ENCODE measurements at places on chromosomes 1 and 21.

GRCh38 chr1:74683656-74684055 is 10.1 kb upstream of the ERICH3 start:
- DNase-seq: no peak

DNA sequence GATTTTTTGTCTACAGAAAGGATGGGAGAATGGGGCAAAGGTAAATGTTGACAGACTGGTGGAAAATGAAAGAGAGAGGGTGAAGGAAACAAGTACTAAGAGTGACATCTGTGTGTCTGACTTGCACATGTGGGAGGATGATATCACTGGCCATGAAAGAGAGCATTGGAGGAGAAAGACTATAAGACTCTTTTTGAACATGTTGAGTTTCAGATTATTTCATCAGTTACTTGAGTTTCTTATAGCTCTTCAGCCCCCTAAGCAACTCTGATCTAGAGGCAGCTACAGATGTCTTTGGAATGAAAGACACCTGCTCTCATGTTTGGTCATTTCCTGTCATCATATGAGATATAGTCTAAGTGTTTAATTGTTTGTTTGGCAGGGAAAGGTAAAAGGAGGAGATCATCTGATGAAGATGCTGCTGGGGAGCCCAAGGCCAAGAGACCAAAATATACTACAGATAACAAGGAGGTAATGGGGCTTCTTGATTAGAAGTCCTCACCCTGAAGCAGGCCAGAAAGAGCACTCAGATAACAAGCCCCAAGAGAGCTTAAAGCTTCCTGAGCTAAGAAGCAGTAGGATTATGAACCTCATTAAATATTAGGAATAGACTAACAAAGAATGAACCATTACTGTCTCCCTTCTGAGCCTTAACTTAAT is 4.5 kb downstream of the POLR3C start:
- DNase-seq: no peak

- no peak for DNase-seq
Observed at GRCh38 chr1:64790832-64791487, 46.1 kb downstream of the RAVER2 start.

- DNase-seq: no peak
Observed at GRCh38 chr1:184574588-184574987, 180.1 kb downstream of the EDEM3 start.

DNA sequence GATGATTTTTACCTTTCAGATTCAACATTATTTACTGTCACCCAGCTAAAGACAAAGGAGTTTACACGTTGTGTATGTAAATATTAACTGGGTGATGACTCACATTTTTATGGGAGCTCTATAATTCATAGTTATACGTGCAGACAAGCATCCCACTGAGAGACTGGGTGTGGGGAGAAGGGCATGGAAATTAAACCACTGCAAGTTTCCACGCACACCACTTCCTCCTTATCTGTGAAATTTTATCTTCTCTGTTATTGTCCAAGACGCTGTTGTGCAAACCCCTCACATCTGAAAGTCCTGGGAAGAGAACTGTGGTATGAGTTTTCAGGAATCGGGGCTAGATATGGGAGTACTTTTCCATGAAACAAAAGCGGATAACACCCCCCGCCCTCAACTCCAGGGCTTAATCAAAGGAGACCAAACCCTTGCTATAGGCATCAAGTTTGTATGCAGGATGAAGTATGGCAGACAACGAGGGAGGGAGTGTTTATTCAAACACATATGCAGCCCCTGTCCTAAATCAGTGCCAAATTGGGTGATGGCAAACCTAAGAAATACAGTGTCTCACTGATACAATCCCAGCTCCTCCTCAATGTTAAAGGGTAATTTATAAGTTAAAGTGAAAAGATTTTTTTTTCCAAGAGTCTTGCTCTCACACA is 23.3 kb upstream of the DPT start:
- DNase-seq: no peak

DNA sequence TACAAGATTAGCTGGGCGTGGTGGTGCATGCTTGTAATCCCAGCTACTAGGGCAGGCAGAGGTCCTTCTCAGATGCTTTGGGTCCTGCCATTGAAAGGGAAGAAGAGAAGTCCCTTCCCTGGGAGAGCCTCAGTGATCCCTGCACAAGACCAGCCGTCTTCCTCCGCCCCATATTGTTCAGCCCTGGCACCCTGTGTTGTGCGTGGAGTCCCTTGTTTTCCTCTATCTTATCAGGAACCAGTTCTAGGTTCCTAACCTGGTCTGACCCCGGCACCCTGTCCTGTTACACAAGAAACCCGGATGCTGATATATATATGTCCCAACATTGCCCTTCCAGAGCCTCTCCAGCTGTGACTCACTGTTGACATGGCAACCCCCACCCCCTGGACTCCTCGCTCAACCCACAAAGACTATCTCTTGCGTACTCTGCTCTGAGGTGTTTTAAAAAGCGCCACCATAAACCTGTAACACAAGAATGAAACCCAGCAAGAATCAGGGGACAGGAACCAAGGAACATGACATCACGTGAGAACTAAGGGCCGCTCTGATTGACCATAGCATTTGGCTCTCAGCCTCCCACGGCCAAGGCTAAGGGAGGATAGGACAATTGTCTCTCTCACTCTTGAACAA is 4.8 kb downstream of the MX2 start:
- DNase-seq: peak; percentile 26

- no peak for DNase-seq
Observed at GRCh38 chr1:8167936-8168335, 141.8 kb upstream of the ERRFI1 start.

- no peak for DNase-seq
Observed at GRCh38 chr1:147377263-147378246, 135.1 kb downstream of the CHD1L start.

DNA sequence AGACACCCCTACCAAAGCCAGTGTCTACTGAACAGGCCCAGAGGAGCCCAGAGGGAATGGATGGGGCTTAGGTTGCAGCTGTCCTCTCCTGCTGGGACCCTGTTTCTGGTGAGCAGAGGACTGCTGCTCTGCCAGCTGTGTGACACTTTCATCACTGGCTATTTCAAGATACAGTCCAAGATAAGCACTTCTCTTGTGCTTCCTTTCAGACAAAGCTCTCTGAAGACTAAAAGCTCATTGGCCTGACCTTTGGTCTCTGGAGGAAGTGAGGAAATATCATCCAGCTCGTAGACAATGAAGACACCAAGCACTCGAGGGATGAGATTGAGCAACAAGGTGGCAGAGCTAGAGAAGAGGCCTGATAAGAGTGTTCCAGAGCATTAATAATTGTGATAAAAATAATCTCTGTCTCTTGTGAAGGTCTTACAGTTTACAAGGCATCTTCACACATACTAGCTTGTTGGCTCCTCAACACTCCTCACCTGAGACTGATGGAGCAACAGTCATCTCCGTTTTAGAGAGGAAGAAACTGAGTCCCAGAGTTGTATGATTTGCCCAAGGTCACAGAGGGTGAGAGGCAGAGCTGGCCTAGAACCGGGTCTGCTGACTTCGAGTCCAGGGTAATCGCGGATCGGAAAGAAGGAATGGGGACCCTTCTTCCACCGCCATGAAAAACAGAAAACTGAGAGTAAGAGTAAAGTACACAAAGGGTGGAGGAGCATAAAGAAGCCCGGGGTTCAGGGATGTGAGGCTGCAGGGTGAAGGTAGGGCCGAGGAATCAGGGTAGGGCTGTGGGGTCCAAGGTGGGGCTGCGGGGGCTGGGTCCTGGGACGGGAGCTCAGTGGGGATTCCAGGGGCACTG is 666 bp downstream of the PAFAH2 start:
- peak; percentile 11 for DNase-seq

DNA sequence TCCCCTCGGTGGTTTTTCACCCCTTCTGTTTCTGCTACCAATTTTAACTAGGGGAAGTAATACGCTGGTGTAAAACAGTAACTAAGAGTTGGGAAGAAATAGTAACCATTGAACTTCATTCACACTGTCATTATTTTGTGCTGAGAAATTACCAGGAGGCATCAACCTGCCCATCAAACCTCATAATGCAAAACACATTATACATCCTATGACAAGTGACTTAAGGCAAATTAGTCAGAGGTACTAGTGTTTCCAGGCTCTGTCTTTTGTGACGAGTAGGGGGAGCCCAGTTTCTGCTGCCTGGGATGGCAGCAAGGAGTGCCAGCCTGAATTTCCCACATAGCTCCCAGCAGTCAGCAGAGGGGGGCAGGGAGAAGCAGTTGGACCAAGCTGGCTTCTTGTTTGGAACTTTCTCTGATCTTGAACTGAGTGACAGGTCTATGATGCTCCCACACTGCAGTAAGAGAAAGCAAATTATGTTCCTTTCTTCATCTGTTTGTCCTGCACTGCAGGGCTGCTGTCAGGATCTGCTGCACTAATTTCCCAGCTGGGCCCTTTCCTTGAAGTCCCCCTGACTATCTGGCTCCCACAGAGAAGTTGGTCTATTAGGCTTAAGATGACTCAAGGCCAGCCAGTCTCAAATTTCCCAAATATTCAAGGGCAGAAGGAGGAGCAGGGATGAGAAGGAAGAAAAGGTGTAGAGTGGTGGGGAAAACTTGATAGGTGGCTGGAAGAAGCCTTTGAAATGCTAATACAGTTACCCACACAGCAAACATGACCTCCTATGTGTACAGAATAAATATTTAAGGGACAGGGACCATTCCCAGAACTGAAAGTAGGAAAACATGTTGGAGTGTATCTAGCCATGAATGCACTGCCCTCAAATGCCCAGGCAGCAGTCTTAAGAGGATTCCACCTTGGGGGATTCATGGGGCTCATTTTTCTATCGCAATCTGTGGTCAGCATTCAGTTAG is 322.8 kb downstream of the SEC16B start:
- DNase-seq: no peak

DNA sequence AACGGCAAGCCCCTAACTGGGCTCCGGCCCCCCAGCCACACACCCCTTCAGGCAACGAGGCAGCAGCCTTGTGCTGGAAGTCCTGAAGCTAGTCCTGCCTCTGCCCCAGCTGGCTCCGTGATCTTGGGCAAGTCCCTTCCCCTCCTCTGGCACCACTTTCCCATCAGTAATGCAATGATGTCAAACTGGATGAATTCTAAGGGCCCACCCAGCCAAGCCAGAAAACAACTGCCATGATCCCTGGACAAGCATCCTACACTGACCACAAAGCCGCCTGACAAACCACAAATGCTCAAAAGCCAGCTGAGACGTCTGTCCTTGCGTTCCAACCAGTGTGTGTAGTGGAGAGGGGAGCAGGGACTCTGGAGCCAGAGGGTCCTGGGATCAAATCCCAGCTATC is 26.8 kb downstream of the IFFO2 start:
- DNase-seq: no peak

- DNase-seq: no peak
Observed at GRCh38 chr1:229137271-229137670, 133.6 kb upstream of the RAB4A start.

DNA sequence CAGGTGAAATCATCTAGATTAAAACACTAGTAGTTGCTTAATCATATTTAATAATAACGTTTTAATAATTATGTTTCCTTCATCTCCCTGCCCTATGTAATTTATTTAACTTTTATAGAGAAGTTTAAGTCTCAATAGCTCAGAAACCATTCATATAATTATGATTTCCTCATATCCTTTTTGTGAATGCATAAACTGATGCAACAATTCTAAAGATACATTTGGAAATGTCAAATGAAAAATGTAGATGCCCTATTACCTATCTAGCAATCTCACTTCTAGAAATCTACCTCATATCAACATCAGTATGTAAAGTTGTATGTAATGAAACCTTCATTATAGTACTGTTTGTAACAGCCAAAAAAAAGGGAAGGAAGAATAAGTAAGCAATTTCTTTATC is 10.5 kb downstream of the DRAM2 start:
- DNase-seq: no peak

GRCh38 chr1:62796221-62796620 is 12.3 kb downstream of the ATG4C start:
- DNase-seq: no peak

- DNase-seq: no peak
Observed at GRCh38 chr1:6002714-6003501, 10.7 kb upstream of the NPHP4 start.

DNA sequence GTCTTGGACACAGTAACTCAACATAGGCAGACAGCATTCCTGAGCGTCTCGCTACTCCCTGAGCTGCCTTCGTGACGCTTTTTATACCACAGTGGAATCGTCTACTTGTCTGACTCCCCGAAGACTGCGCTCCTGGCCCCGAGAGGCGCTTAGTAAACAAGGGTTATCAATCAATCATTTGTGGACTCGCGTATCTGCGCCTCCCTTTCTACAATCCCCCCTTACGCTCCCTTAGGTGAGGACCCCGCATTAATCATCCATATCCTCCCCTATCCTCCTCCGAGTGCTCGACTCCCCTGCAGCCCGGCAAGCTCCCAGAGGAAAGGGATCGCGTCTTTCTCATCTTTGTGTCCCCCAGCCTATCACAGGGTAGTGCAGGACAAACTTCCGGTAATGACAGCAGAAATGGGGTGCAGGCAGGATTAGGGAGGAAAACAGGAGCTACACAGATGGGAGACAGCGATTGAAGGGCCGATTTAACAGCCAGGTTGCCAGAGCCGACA is 522 bp downstream of the TMEM59 start:
- DNase-seq: peak; percentile 22

DNA sequence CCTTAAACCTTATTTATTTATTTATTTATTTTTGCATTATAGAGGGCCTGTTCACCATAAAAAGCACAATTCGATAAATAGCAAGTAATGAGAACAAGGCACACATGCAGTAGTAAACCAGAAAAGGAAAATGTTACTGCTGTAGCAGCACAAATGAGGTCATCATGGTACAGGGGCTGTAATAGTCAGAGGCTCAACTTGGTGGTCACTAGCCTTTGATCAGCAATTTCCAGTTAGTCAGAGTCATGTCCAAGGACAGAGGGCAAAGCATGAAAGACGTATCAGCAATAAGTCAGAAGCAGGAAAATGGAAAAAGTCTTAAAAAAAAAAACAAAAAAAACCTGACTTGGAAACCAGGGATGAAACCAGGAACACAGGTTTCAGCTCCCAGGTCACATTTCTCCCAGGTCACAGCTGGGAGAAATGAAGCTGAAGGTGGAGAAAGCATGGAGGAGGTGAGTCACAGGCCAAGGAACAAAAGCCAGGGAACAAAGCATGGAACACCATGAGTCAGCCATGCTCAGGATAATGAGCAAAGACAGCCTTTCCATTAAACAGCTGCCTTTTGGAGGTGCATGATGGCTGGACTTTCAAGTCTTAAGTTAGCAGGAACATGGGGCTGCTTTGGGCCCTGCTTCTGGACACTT is 556.3 kb downstream of the LTN1 start:
- DNase-seq: no peak

DNA sequence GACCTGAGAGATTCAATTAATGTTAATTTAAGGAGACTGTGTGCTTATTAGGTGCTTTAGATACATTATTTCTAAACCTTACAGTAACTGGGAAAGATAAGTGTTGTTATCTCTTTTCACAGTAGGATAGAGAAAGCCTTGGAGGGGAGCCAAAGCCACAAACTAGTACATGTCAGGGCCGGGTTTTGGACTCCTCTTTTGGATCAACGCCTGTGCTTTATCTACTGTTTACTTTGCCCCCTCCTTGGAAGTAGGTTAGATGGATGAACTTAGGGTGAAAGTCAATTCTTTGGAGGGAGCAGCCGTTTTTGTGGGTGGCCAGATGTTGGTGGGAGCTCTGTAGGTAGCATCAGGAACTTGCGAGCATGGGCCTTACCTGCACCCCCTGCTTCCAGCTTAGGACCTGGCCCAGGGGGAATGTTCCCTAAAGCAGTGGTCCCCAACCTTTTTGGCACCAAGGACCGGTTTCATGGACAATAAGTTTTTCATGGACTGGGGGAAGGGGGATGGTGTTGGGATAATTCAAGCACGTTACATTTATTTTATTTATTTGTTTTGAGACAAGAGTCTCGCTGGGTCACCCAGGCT is 1.7 kb downstream of the HHAT start:
- DNase-seq: no peak

- no peak for DNase-seq
Observed at GRCh38 chr21:44509539-44509938, 30.5 kb downstream of the KRTAP10-1 start.

All from CD4-positive, alpha-beta T cell treated with Interleukin-6 for 4 hours (primary cell).